Nephron progenitor cell (in vitro differentiated cells): ENCODE measurements at places on chromosomes 2 and 18.

DNA sequence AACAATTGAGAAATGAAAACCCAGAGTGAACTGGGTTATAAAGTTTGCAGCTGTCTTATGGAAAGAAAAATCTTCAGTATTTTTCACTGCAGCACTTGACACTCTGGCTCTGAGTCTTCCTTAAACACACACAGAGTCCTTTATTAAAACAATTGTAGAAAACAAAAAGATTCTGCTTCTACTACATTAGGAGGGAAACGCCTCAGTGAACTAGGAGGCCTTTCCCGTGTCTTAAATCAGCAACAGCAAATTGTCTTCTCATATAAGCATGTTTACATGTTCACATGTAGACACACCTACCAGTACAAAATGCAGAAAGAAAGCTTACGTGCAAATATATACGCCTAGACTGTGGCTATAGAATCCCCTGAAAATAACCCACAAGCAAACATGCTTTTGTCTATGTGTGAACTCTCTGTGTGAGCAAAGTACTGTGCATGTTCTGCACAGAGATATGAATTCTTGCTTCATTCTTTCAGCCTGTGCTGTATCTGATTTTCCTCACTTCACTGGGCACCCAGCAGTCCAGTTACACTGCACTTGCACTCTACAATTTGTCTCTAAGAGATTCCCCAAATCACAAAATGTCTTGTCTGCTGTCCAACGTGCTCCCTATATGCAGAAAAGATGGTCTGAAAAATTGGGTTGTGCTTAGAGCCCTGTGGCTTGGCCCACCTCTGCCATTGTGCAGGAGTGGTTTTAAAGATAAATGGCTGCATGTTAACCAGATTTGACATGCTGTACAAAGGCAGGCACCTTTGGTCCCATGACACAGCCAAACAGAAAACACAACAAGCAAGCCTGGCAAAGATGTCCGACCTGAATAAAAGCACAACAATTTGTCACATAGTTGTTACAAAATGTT lies 24.5 kb downstream of the ZEB2 start:
- no peak for DNase-seq

DNA sequence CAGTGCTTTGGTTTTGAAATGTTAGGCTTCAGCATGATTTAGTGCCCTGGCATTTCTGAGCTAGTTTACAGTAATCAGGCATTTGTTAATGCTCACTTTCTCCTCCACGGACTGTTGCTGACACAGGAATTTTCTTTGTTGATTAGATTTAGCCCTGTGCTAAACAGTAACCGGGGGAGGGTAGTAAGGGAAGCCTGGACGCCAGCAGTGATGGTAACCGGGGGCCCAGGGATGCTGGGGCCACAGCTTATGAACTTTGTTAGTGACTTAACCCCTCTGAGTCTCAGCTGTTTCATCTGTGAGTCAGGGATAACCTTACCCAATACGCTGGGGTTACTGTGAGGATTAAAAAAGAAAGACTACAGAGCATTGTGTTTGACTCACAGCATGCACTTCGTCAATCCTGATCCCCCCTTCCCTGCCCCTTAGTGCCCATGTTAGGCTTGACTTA lies 33.5 kb downstream of the KLHL29 start:
- DNase-seq: no peak

- no peak for DNase-seq
Observed at GRCh38 chr2:126771501-126772195, 115.7 kb downstream of the GYPC start.

DNA sequence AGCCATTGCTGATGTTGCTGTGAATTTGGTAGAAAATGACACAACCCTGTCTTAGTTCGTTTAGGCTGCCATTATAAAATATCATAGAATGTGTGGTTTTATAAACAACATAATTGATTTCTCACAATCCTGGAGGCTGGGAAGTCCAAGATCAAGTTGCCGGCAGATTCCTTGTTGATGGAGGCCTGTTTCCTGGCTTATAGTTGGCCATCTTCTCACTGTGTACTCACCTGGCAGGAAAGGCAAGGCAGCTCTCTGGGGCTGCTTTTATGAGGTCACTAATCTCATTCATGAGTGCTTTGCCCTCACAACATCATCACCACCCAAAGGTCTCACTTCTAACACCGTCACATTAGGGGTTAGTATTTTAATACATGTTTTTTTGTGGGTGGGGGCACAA lies 58.4 kb downstream of the PHLPP1 start:
- DNase-seq: no peak

DNA sequence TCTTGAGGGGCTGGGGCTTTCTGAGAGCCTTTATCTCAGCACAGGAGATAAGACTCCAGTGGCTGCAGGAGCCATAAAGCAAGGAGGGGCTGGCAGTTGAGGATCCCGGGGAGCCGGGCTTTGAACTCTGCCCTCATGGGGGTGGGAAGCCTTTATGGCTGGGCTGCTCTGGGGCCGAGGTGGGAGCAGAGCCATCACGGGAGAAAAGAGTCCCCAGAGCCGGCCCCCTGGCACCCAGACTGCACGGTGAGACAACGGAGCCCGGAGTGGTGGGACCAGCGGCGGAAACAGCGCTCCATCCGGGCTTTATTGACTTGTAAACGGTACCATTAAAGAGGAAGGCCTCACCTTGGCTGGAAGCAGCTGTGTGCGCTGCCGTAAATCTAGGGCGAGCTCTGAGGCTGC lies 162.6 kb downstream of the MYCN start:
- peak; percentile 18 for DNase-seq

DNA sequence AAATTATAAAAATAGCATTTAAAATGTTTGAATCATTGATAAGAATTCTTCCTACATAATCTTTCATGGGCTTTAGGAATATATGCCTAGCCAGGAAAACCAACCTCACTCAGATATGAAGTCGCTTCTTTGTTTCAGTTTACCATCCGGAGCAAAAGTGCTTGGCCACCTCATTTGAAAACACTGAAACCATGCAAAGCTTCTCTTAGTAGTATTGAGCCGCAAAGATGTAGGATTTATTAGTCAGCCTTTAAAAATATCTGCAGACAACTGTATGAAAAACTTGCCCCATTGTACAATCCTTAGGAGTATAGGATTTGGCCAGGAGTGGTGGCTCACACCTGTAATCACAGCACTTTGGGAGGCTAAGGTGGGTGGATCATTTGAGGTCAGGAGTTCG lies 24.3 kb upstream of the GPD2 start:
- DNase-seq: no peak

GRCh38 chr2:200338692-200339091 lies 32.2 kb downstream of the SPATS2L start:
- DNase-seq: no peak

- no peak for DNase-seq
Observed at GRCh38 chr18:35508746-35509338, 11.1 kb upstream of the INO80C start.

- DNase-seq: no peak
Observed at GRCh38 chr2:214217136-214217535, 193.7 kb upstream of the VWC2L start.

GRCh38 chr2:56705713-56706112 lies 521.9 kb downstream of the CCDC85A start:
- no peak for DNase-seq

- no peak for DNase-seq
Observed at GRCh38 chr2:233471291-233472035, 95.1 kb downstream of the USP40 start.

GRCh38 chr2:175523001-175523400 lies 341.5 kb upstream of the ATP5MC3 start:
- no peak for DNase-seq

DNA sequence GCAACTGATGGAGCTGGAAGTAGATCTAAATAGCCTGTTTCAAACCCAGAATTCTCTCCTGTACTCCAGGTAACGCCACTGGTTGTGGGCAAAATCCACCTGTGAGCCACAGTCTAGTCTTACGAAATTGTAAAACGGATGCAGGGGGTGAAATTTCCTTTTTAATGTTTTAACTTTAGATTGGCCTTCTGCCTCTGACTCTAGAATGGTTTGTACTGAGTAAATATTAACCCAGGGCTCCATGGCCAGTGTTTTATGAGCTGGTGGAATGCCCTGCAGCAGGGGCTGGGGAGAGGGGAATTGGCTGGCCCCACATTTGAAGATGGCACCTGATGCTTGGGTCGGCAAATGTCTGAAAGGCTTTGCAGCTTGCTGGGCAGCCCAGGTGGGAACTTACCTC lies 156.6 kb downstream of the MYCN start:
- no peak for DNase-seq

DNA sequence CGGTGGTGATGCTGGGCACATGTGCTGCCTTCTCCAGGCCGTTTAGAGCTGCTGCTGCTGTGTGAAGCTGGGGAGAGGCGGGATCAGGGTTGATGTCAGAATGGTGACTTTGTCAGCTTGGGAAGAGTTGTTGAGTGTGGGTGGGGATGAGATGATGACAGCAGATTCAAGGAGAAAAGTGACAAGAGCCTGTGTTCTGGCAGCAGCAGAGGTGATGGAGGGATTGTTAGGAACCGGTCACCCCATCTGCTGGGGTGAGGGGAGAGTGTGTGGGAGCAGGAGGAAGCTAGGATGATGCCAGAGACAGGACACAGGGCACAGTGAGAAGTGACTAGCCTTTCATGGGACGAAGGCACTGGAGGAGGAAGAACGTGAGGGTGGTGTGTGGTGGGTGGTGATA lies 345.5 kb downstream of the RNF144A start:
- DNase-seq: no peak

- no peak for DNase-seq
Observed at GRCh38 chr2:200796561-200796960, 15.1 kb upstream of the BZW1 start.

DNA sequence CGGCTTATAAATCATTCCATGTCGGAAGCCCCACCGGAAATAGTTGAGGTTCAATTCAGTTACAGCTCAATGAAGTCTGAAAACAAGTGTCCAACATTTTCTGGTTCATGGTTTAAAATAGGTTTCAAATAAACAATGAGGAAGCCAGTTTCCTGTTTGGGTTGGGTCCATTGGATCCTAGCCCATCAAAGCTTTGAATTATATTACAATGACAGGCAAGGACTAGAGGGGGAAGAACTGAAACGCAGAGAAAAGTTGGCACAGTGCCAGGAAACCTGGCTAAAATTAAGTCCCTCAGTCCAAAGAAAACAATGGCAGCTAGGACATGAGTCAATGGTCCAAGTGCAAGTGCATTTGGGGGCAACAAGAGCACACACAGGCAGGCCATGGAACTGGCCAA lies 32.0 kb downstream of the SLC14A1 start:
- no peak for DNase-seq

- no peak for DNase-seq
Observed at GRCh38 chr2:207362716-207363115, 167.0 kb upstream of the CREB1 start.

DNA sequence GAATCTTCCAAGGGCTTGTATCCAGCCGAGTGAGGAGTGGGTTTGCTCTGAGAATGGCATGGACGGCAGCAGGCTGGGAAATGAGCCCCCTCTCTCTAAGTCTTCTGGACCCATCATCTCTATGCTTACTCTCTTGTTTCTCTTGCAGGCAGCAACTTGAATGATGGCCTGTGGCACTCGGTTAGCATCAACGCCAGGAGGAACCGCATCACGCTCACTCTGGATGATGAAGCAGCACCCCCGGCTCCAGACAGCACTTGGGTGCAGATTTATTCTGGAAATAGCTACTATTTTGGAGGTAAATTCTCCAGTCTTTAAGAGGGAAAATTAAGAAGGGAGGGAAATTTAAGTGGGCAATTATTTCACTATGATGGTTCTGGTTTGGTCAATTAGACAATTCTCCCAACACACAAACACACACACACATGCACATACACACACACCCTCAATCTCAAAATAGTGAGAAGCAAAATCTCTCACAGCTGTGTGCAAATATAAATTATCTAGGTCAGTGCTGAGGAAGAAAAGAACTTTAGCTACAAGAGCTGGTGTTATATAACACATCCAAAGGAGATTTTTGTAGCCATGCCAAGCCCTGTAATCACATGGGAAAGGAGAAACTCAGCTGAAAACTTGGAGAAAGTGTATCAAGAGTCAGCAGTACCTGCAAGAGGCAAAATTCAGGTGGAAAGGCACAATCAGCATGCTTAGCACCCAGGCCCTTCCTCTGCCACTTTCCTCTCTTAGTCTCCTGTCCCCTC lies 499.2 kb downstream of the CNTNAP5 start:
- DNase-seq: no peak

DNA sequence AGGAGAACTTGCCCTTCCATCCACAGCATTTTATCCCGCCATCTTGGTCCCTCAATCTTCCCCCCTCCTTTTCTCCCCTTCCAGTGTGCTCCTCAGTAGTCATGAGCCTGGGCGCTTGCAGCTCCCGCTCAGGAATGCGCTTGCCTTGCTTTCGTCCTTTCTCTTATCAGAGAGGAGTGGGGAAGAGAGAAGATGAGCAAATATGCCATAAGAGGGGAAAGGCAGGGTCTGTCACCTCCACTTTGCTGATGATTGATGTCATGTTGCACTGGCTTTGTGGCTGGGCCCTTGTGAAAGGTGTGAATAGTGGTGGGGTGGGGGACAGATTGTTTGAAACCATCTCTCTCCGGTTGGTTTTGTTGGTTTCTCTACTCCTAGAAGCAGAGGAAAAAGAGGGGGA lies 569.3 kb downstream of the TNS1 start:
- DNase-seq: peak; percentile 13

GRCh38 chr2:39216346-39217191 lies 27.2 kb downstream of the CDKL4 start:
- DNase-seq: no peak

GRCh38 chr2:62143696-62144095 lies 52.2 kb upstream of the B3GNT2 start:
- no peak for DNase-seq

DNA sequence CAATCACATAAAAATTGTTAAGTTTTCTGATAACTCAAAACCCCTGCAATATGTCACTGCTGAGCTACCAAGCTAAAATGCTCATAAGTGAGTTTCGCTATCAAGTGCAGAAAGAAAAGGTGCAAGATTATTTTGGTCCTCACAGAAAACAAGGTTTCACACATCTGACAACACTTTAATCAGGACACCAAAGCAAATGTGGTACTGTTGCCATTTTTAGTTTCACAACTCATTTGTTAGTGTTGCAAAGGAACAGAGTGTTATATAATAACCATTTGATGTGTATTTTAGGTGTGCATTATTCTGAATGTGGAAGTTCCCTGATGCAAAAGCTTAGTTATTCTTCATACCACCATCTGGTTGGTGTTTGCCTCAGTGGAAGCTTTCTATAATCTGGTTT lies 956.2 kb downstream of the DSC3 start:
- DNase-seq: no peak

GRCh38 chr2:7915302-7916091 lies 766.4 kb upstream of the ID2 start:
- no peak for DNase-seq

- DNase-seq: no peak
Observed at GRCh38 chr18:62693659-62694058, 21.7 kb upstream of the PHLPP1 start.

GRCh38 chr2:67614454-67614853 lies 217.3 kb downstream of the ETAA1 start:
- no peak for DNase-seq

DNA sequence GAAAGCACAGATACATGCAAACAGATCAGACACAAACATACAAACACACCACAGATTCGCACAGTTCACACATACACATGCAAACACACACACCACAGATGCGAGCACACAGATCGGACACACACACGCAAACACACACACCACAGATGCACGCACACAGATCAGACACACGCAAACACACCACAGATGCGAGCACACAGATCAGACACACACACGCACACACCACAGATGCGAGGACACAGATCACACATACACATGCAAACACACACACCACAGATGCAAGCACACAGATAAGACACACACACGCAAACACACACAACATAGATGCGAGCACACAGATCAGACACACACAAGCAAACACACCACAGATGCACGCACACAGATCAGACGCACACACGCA lies 149.0 kb downstream of the PXDN start:
- DNase-seq: no peak

- DNase-seq: no peak
Observed at GRCh38 chr18:31204833-31205232, 42.2 kb upstream of the DSC1 start.
